ENCODE measurements at places on chromosomes 2 and 18. TPM values are rescaled to one million over a fixed set of nuclear protein-coding genes. Genes with fewer than 3 reads are reported as not detected.
A peak's percentile ranks its signal among the peaks of the same experiment; 100 is the strongest.

- DNase-seq, result no peak
Observed at GRCh38 chr2:205658572-205658971, 23.7 kb upstream of the NRP2 start.

DNA sequence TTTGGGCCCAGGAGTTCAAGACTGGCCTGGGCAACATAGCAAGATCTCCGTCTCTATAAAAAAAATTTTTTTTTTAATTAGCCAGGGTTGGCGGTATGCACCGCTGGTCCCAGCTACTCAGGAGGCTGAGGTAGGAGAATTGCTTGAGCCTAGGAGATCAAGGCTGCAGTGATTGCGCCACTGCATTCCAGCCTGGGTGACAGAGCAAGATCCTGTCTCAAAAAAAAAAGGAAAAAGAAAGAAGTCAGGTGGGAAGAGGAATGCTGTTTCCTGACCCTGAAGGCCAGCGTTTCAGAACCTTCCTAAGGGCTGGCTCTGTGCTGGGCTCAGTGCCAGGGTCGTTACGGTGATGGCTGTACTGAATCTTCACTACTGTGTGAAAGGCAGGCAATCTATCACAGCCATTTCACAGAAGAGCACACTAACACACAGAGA is 35.0 kb upstream of the AGAP1 start:
- peak; percentile 26 for DNase-seq

GRCh38 chr2:118654945-118655344 is 192.5 kb downstream of the EN1 start:
- no peak for DNase-seq

TEKT4 gene
- total RNA-seq, result not detected

DNA sequence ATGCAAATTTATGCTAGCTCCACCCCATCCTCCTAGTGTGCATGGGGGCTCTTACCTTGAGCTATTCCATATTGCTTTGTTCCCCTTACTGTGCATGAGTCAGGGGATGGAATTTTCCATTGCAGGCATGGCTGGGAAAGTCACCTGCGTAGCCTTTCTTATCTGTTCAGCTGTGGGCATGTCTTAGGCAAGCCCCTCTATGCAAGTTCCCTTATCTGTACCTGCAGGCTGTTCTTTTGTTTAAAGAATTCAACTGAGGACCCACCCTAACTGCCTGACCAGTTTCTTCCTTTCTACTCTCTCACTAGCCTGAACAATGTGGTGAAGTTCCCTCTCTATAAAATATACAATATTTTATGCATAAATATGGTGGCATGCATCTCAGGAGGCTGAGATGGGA is 54.2 kb upstream of the CDCA7 start:
- no peak for DNase-seq

ACTR1B gene
- total RNA-seq, result 34.2 TPM
